AG04450 (cell line): ENCODE measurements at places on chromosomes 6 and 20. TPM values are rescaled to one million over a fixed set of nuclear protein-coding genes. Genes with fewer than 3 reads are reported as not detected.

DNA sequence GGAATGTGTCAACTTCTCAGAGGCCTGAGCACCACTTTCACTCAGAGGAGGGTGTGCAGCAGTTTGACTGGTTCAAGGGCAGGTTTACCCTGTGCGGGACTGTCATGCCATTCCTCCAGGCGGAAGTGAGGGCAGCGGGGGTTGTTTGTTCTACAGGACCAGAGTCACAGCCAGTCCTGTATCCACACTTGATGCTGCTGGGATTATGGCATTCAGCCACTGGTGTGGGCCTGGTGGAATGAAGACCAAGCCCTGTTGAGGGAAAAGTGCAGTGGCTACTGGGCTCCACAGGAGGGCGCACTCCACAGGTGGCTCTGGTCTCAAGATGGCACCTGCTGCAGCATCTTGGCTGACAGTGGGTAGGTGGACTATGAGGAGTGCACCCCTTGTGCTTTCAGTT, 14.8 kb downstream of the SEMG2 start:
- no peak for DNase-seq

- no peak for DNase-seq
Observed at GRCh38 chr20:48618631-48619030, 209.2 kb downstream of the PREX1 start.

- DNase-seq = no peak
Observed at GRCh38 chr20:1298888-1299511, 29.9 kb downstream of the SDCBP2 start.

GRCh38 chr6:119887666-119888065, 538.1 kb upstream of the MAN1A1 start:
- no peak for DNase-seq

GRCh38 chr20:40109136-40109535, 579.9 kb downstream of the MAFB start:
- no peak for DNase-seq

DDO gene
- polyA plus RNA-seq = 0.67 and 0.68 TPM in 2 replicates

GRCh38 chr6:25217829-25218228, 61.3 kb upstream of the CARMIL1 start:
- no peak for DNase-seq

PEX3 gene
- 29.3 and 30.9 TPM in 2 replicates for polyA plus RNA-seq

DNA sequence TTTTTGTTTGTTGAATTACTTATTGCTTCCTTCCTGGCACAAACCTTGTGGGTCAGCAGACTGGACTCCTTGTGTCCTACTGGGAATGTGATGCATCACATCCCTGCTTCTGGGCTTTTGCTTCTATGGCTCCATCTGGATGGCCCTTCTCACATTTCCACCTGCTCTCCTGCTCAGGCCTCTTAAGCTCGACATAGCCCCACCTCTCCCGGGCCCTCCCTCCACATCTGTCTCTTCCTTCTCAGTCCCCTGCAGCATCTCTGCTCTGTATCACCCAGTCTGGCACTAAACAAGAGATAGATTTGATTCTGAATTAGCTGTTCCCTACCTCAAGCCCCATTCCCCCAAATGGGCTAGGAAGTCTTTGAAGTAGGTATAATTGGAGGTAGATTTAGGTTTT, 356.8 kb downstream of the DHX35 start:
- no peak for DNase-seq

DNA sequence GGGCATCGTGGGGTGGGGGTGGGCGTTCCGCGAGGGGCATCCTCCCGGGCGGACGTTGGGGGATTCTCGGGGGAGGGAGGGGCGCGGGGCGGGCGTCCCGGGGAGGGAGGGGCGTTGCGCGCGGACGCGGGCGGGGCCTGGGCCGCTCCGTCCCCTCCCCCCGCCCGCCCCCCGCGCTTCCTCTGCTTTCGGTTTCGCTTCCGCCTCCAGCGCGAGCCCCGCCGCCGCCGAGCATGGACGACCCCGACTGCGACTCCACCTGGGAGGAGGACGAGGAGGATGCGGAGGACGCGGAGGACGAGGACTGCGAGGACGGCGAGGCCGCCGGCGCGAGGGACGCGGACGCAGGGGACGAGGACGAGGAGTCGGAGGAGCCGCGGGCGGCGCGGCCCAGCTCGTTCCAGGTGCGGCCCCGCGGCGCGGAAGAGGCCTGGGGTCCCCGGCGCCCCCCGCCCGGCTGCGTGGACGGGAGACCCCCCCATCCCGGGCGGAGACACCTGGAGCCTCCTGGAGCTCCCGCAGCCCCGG, at the start of gene OGFR:
Gene OGFR, plus strand, starts transcription at position 209 of the 528 bp plus-strand sequence. Its CDS starts 25 bp downstream, at position 234.
- DNase-seq = no peak

DNA sequence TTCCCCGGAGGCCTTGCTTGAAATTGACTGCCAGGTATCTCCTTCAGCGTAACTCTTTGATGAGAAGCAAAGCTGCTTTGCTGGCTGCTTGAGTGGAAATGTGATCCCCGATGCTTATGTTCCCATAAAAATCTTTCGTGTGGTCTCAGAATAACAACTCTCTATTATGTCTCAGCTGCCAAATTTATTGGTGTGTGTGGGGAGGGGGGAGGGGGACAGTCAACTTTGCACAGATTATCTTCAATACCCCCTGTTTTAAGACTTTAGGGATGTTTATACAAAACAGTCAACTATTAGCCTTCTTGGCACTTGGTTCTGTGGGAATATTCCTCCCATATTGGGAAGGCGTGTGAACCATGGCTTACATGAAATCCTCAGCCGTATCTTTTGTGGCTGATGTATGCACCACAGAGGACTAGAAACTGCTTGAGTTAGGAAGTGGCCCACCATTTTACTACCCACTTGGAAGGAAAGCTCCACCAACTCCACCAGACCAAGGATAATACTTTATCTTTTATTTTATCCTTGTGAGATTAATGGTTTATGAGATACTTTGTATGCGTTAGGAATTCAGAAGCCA, 101.5 kb upstream of the SLC24A3 start:
- DNase-seq = no peak

FOXF2 gene
- 17.3 TPM in 2 replicates for polyA plus RNA-seq

DNA sequence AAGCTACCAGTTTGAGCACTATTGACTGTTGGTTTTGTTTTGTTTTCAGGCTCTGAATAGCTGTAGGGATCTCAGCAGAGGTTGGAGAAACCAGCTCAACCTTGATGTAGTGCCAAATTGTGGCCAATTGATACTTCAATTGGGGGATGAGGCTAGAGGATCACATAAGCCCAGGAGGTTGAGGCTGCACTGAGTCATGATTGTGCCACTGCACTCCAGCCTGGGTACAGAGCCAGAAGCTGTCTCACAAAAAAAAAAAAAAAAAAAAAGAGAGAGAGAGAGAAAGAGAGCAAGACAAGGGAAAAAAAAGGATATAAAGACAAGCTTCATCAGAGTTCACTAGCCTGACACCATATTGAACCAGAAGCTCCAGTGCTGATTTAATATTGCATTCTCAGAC, 702.1 kb downstream of the FRK start:
- no peak for DNase-seq

DNA sequence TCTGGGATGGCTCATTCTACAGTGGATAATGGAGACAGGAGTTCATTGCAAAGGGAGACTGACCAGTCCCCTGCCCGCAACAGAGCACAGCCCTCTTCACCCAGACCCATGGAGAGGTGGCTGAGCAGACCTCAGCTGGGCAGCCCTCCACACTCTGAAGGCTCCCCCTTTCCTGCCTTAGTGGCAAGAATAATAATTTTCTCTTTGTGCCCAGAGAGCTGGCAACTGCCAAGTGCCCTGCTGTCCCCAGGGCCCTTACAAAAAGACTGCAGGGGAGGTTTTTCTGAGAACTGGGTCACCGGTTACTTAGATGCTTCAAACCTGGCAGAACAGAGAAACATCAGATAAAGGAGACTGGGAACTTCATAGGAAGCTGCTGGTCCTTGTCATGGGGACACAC, 35.4 kb upstream of the ZNFX1 start:
- no peak for DNase-seq

- no peak for DNase-seq
Observed at GRCh38 chr6:77341058-77341986, 122.0 kb downstream of the HTR1B start.

DNA sequence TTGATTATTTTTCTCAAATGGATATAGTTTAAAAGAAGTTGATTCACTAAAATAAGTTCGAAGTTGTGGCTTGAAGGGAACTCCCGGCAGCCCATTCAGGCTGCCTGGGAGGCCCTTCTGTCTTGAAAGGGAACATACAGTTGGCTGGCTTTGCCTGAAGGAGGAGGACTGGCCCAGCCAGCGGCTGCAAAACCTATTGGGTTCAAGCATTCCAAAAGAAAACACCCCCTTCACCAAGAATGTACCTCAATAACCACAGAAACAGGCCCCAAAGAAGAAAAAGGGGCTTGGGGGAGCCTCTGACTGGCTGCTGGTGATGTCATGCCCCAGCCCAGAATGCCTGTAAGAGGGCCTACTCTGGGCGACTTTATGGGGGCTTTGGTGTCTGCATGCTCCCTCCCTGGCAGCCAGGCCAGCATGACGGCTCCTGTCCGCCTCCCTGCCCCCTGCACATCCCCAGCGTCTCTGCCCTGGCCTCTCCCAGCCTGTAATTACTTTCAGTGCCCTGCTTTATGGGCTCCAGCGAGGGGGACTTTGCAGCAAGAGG, 36.5 kb downstream of the MAFB start:
- no peak for DNase-seq

FOXC1 gene
- 3.0 and 3.7 TPM in 2 replicates for polyA plus RNA-seq

DNA sequence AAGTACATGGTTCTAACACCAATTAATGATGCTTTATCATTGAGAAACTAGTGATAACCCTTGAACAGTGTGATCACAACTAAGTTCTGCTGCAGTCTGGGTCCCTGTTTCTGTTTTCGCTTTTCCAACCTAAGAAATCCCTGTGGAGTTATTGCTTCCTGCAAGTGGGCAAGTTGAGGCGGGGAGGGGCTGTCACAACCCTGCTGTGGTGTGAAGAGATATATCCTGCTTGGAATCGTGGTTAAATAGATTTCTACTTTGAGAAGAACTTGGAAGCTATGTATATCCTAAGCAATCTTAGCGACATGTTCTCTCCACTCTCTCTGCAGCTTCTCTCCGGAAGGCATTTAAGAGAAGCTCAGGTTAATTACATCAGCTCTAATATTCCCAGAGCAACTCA, 1223.6 kb downstream of the EPHA7 start:
- DNase-seq = no peak

GRCh38 chr6:72530152-72530551, 91.7 kb upstream of the KCNQ5 start:
- no peak for DNase-seq

NKX2-4 gene
- not detected in 2 replicates for polyA plus RNA-seq

BTNL2 gene
- not detected in 2 replicates for polyA plus RNA-seq

GRCh38 chr6:57048577-57048976, 2.1 kb downstream of the KIAA1586 start:
- no peak for DNase-seq

CCDC170 gene
- polyA plus RNA-seq = 0.99 and 1.9 TPM in 2 replicates

DNA sequence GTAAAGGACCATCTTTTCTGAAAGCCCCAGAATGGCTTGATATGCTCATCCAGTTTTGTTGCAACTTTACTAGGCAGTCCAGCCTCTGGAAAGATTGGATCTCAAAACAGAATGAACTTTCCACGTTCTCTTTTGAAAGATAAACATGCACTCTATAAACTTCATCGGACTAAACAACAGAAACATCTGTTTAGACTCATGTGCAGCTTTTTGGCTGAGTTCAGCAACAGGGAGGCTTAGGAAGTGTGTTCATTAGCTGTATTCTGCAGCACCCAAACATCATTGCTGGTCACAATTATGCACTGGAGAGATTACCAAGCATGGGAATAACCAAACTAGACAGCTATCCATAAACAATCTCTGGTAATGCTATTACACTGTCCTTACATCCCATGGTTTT, 180.5 kb downstream of the TENT5A start:
- DNase-seq = peak; percentile 21
